ENCODE measurements at places on chromosomes 16 and 17.

- no peak for DNase-seq
Observed at GRCh38 chr17:39639566-39640458, 2.9 kb downstream of the STARD3 start.

DNA sequence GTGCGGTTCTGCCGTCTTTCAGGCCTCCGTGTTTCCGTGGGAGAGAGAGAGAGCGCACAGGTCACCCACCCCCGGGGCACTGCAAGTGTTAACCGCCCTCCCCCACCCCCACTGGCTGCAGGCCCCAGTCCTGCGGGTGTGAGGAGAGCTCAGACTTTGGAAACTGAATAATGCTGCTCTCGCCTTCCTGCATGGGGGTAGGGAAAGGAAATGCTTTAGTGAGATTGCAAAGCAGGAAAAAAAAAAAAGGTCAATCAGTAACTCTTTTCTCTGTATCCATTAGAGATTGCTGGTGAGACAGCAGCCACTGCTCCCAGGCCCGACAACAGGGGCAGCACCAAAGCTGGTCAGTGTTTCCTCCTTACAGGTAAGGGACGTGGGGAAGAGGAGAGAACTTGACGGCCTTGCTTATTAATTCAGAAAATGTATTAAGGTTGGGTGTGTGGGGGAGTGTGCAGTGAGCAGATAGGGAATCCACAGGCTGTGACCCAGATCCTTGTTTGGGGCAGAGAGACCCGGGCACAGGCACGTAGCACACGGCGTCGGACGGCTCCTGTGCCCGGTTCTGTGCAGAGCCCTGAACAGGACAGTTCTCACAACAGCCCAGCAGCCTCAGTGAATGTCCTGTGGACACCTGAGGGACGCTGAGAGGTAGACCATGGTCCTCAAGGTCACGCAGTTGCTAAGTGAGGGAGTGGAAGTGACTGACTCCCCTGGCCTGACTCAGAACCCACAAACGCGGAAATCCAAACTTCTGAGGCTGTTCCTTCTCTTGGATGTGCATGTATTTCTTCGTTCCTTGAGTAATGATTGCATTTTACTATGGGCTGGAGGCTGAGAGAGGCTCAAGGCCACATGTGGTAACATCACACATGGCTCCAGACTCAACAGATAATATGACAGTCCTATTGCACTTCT lies 156.5 kb downstream of the FOXL1 start:
- no peak for DNase-seq

DNA sequence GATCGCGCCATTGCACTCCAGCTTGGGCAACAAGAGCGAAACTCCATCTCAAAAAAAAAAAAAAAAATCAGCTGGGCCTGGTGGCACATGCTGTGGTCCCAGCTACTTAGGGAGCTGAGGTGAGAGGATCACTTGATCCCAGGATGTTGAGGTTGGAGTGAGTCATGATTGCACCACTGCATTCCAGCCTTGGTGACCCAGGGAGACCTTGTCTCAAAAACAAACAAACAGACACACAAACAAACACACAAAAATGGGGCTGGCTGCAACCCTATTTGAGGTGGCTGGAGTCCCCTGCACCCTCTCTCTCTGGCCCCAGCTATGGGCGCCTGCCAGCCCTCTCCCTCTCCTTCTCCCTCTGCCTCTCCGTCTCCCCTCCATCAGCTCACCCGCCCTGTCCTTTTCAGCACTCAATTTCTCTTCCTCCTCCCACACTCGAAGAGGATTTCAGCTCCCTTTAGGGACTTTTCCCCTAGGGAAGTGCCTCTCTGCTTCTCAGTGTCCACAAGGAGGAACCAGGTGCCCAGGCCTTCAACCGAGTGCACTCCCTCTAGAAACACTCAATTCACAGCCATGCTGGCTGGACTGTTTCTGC lies 17.5 kb upstream of the TFAP4 start:
- peak; percentile 15 for DNase-seq

- DNase-seq = no peak
Observed at GRCh38 chr17:81176666-81177065, 10.6 kb upstream of the AATK start.

- peak; percentile 36 for DNase-seq
Observed at GRCh38 chr17:68704871-68705713, 103.9 kb upstream of the FAM20A start.

DNA sequence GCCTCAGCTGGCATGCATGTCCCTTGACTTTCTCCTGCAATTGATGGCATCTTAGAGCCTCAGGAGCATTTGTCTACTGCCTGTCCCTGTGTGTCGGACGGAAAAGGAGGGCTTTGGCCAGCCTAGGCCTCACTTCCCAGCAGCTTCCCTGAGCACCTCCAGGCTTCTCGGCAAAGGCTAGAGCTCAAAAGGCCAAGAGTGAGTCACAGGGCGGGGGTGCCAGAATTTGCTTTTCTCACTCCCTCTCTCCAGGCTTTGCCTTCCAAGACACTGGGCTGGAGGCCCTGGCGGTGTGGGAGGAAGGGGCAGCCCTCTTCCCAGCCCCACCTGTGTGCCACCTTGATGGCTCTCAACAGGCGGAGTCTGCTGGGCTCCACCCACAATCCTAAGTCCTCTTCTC lies 107.3 kb upstream of the MAF start:
- no peak for DNase-seq

DNA sequence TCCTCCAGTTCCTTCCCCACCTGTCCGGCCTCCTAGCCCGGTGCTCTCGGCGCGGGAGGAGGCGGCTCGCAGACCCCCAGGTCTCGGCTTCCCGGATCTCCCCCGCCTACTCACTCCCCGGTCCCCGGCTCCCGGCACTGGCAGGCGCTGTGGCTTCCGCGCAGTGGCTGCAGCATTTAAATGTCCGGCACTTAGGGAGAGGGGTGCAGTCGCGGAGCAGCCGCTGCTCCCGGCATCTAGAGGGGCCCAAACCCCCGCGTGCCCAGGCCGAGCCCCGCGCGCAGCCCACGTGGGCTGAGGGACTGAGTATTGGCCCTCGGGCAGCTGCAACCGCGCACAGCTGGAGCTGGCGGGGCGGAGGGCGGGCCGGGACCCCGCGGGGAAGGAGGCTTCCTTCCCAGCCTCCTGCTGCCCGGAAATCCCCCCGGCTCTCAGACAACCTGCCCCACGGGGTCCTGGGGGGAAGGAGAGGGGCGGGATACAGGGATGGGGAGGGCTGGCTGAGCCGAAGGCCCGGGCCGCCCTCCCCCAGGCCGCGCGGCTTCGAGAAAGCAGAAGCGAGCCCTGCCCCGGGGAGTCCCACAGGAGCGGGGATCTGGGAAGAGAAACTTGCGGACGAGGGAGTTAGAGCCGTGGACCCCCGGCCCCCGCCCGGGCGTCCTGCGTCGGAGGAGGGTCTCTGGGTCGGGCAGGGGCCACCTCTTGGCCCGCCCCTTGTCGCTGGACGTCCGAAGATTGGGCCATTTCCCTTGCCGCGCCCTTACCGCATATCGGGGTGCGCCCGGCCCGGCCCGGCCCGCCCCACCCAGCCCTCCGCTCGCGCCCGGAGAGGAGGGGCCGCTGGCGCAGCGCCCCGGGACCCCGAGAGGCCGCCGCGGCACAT lies at the start of gene MMP25:
Gene MMP25, plus strand, starts transcription at position 804 of the 883 bp plus-strand sequence. CDS start 357 bp downstream, outside the sequence.
- no peak for DNase-seq

DNA sequence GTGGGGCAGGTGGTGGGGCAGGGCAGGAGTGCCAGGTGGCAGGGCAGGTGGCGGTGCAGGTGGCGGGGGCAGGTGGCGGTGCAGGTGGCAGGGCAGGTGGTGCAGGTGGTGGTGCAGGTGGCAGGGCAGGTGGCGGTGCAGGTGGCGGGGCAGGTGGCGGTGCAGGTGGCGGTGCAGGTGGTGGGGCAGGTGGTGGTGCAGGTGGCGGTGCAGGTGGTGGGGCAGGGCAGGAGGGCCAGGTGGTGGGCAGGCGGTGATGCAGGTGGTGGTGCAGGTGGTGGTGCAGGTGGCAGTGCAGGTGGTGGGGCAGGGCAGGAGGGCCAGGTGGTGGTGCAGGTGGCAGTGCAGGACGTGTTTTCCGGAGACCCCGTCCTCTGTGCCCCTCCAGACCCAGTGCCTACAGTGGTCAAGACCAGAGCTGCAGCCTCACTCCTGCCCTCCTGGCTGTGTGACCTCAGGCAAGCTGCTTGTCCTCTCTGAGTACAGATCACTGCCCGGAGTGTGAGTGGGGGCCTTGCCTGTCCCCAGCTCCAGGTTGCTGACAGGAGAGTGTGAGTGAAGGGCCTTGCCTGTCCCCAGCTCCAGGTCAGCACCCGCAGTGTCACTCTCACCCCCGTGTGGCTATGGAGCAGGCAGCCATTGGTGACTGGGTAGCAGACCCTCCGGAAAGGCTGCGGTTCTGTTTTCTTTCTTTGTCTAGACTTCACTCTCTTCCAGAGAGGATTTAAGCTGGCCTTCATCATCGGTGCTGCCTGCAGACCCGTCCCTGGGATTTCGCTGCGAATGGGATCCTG lies 16.1 kb upstream of the NPTX1 start:
- no peak for DNase-seq

DNA sequence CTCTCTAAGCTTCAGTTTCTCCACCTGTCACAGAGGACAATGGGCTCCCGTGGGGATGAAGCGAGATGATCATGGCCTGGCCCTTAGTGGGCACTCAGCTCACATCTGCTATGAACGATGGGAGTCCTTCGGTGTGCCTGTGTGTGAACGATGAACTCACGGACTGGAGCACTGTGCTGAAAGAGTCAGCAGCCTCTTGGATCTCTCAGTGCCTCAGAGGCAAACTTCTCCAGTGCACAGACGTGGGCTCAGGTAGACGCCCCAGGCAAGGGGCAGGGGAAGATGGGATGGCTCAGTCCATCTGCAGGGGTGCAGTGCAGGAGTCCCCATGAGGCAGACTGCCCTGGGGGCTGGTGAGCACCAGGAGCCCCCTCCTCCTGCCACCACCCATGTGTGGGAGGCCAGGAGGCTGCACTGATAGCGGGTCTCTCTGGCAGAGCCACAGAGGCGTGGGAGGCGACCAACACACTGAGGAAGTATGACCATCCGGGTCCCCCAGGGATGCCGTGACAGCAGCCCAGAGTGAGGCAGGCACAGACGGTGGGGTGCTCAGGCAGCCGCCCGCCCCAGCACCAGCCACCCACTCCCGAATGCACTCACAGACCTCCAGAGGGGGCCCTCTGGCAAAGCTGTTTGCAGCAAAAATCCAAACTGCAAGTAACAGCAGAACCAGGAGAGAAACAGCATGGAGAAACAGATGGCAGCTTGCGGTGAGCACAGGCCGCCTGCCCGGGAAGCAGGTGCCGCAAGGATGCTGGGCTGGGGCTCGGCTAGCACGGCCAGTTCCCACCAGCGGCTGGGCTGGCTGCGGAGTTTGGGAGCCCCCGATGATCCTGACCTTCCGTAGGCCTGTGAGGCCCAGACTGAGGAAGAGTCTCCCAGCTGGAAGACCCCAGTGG lies 82.7 kb downstream of the RPH3AL start:
- no peak for DNase-seq

GRCh38 chr17:21061158-21061835 lies 18.5 kb upstream of the USP22 start:
- no peak for DNase-seq

GRCh38 chr17:35103271-35103670 lies 16.4 kb downstream of the RAD51D start:
- DNase-seq = no peak

DNA sequence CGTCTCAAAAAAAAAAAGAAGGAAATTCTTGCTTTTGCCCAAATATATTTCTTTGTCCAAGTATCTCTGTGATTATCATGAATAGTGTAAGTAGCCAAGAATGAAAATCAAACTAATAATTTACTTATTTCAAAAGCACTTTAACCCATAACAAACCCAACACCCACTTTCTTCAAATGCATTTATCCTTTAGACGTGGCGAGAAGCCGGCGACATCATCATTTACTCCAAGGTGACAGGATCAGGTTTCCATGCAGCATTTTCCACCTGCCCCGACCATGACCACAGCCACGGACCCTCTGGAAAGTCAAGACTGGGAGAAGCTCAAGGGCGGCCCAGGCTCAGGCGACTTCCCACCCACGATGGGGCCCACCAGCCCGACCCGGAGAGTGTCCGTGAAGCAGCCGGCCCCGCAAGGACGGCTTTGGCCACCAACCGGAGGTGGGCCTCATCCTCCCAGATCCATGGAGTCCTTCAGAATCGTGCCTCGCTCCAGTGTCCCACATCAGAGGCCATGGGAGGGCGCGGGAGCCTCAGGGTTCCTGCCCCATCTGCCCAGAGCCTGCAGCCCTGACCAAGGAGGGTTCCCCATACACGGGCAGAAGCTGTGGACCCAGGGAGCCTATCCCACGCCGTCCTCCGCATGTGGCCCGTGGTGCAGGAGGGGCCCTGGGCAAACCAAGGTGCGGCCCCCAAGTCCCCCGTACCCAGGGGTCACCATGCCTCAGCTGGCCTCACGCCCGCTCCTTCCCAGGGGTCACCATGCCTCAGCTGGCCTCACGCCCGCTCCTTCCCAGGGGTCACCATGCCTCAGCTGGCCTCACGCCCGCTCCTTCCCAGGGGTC lies 18.7 kb downstream of the UTS2R start:
- DNase-seq = no peak

DNA sequence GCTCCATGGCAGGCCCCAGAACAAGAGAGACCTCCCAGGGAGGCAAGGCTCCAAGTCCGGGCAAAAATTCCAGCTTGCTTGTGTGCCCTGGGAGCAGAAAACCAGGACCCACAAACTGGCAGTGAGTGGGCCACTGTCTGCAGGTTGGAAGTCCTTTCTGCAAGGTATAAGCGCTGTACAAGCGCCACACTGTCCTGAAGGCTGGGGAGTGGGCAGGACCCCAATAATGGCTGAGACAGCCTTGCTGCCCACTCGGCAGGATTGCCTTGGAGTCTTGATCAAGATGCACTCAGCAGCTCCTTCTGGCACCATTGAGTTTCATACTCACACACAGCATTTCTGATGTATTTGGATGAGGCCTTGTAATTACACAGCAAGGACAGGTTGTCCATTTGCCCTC lies 388.6 kb downstream of the CPPED1 start:
- no peak for DNase-seq

All from amniotic stem cell (primary cell).